H1 (cell line): ENCODE measurements at places on chromosomes 3 and 15. TPM values are rescaled to one million over a fixed set of nuclear protein-coding genes. Genes with fewer than 3 reads are reported as not detected.

ZNF774 gene
- 0.82 and 0.96 TPM in 2 replicates for polyA plus RNA-seq

C3orf49 gene
- not detected in 2 replicates for polyA plus RNA-seq

GRCh38 chr3:4813909-4814304 lies 165.3 kb upstream of the BHLHE40 start:
- no peak for DNase-seq

PPP1R14D gene
- not detected in 2 replicates for polyA plus RNA-seq

DNA sequence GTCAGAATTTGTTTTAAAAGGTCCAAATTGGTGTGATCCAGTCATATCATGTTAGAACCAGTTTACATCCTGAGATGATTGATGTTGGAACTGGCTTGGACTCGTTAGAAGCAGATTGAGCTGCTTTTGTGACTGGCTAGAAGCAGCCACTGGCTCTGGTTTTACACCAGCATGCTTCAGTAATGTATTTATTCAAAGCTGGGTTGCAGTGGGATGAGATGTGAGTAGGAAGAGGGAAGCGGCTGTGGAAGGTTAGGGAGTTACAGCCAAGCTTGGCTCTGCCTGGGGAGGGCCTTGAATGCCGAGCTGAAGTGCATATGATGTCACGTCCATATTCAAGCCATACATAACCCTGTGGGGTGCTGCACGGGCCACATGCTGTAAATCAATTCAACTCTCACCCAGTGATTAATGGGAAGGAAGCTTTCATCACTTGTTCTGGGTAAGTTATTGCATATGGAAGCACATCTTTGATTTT lies 104.0 kb upstream of the SMAD3 start:
- no peak for DNase-seq

DNA sequence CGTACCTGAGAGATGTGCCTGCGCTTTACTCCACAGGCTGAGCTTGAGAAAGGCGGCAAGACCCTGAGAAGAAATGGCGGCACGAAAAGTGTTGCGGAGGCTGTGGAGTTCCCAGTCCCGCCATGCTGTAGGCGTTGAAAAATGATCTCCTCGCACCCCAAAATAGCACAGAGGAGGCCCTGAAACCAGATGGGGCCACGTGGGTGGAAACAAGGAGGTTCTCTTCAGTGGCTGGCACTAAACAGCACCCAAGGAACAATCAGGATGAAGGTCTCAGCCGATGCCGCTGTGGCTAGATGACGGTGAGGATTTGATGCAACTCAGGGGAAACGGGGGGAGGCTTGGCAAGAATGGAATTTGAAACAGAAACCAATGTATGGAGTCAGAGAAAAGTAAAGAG lies 57.3 kb downstream of the TMEM212 start:
- no peak for DNase-seq

DNA sequence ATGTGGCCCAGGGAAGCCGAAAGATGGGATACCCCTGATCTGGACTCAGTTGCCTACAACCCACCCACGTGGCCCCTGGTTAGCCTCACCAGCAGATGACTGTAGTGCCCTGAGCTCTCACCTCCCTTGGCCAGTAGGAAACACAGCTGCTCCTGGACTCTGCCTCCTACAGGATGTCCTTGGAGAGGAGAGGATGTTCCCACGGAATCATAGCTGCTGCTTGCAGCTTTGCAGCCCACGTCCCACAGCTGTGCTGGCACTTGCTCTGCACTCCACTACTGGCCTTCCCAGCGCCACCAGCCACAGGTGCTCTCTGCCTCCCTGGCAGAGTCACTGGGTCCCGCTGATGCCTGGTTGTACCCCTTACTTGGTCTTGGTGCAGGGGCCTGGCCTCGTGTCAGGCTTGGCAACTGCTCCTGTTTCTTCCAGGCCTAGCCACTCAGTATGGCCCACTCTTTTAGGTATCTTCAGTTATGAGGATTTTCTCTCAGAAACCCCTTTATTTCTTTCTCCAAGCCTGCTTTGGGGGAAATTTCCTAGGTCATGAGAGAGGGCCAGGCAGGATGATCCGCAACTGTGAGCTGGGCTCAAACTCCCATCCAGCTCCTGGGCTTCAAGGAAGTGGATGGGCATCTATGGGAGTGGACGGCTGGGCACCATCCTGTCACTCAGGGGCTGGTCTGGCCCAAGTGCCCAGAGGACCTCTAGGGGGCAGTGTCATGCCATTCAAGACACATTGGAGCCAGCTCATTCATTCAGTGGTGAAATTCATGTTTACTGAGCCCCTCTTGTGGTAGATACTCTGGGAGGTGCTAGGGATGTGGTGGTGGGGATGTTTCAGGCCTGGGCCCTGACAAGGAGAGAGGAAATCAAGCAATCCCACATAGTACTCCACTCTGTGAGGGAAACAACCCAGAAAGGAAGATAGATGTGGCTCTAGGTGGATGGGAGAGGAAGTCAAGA lies 16.2 kb upstream of the VILL start:
- peak; percentile 83 for DNase-seq

DNA sequence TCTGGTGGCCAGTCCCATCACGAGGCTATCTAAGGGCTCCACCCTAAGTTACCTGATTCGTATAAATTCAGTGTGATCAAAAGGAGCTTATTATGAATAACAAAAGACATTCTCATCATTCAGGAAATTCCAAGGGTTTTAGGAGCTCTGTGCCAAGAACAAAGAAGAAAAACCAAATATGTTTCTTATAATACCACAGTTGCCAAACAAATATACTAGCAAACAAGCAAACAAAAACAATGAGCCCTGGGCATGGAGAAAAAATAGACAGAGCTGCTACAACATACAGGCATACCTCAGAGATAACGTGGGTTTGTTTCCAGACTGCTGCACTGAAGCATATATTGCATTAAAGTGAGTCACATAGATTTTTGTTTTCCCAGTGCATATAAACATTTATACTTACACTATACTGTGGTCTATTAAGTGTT lies 20.2 kb upstream of the CFAP161 start:
- DNase-seq = no peak

DNA sequence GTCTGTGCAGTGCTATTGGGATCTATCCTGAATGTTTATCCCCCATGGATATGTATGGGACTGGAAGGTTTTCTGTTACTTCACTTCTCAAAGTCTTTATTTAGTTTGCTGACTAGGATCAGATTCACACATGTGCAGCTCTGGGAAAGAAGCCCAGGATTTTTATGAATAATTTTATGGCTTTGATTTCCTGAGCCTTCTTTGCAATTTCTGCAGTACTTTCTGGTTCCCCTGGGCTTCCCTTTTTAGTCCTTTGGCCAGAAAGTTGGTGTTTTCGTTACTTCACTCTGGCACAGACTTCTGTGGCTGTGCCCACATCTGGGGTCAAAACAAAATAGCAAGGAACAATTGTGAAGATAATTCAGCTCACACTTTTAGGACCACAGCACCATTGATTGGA lies 721.0 kb downstream of the OTOL1 start:
- no peak for DNase-seq

SHF gene
- 13.1 and 16.0 TPM in 2 replicates for polyA plus RNA-seq

DNA sequence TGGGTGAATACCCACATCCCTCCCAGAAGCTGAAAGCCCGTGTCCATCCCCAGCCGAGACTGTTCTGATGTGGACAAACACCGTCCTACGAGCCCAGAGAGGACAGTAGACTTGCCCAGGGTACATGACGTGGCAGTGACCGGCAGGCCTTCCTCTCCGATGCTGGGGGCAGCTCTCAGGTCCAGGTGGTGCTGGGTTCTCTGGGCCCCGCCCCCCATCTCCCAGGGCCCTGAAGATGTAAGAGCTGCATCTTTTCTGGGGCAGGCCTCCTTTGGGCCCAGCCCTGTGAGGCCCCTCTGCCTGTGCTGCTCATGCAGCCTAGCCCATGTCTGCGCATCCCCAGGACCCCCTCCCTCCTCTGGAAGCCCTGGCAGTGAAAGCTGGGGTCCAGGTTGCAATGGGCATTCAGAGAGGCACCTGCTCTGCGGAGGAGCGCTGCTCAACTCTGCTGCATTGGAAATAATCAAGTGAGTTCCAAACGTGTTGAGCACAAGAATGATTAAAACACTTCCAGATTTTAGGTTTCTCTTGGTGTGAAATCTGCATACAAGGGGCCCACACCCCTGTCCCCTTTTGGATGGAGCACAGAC lies 71.9 kb downstream of the FBLN2 start:
- DNase-seq = no peak

APH1B gene
- polyA plus RNA-seq = 9.3 and 11.5 TPM in 2 replicates

DNA sequence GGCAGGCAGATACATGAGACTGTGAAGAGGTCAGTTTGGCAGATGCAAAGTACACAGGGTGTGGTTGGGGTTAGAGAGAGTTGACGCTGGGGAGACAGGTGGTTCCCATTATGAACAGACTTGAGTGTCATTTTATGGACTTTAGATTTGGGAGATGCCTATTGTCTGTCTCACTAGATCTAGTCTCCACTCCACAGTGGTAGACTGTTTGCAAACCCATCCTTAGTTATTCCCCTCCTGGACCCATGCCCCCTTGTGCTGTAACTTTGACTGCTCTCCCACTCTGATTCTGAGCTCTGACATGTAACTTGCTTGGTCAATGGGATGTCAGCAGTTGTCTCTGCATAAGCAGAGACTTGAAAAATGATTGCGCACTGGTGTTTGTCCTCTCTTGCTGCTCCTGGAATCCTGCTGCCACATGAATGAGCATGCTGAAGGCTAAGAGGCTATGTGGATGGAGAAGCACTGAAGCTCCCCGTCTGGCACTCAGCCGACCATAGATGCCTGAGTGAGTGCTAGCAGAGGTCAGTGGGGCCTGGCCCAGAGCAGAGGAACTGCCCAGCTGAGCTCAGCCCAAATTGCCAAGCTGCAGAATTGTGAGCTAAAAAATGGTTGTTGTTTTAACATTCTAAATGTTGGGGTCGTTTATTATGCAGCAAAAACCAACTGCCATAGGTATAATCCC lies 88.2 kb downstream of the FAM43A start:
- no peak for DNase-seq

DNA sequence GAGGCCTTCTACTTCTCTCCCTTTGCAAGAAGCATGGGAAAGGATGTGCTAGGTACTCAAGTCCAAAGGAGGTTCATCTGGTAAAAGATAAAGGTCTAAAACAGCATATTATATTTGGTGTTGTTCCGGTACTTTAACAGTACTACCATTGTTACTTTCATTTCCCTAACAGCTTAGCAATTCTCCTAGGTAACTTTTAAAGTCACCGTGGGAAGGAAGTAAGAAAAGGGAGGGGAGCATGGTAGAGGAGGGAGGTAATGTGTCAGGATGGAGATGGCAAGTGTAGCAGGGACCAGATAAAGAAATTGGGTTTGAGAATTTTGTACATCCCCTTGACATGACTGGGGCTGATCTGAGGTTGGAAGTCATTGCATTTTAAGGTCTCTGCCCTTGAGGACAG lies 89.4 kb upstream of the SKOR1 start:
- DNase-seq = no peak

DNA sequence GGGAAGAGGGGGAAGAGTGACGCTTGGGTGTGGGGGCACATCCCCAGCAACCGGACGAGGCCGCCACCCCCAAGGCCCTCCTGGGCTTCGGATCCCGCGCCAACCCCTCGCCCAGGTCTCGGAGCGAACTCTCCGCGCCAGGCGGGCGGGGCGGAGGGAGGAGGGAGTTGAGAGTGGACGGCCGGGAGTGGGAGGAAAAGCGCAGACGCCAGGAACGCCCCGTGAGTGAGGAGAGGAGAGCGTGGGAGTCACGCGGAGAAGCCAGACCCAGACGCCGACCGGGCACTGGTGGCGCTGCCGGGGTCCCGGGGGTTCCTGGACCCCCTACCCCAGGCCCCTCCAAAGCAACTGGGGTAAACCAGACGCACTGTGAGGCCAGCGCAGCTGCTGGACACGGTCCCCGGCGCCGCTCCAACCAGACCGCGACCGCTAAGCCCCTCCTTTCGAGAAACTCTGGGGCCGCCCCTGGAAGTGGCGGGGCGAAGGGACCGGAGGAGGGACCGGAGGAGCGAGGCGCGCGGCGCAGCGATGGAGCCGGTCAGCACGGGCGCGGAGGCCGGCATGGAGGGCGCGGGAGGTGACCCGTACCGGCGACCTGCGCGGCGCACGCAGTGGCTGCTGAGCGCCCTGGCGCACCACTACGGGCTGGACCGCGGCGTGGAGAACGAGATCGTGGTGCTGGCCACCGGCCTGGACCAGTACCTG lies at the start of gene EFCC1:
TSS of gene EFCC1 (plus strand) at position 204 of the 705 bp plus-strand sequence. CDS start at position 529, 325 bp downstream.
- peak; percentile 83 for DNase-seq

DNA sequence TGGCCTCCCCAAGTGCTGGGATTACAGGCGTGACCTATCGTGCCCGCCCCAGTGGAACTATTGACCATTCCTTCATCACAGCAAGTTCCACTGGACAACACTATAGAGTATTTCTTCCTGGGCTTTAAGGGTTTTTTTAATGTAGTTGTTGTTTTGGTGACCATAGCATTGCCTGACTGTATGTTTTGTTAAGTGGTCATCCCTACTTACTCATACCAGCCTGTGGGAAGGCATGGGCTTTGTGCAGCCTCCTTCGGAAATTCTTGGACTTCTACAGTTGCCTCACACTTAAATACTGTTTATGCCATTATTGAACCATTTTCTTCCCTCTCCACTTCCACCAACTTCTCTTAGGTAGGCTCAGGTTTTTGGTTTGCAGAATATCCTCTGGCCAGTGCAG lies 19.9 kb upstream of the ALPK3 start:
- DNase-seq = no peak

TMF1 gene
- polyA plus RNA-seq = 1.4 TPM in 2 replicates

CLRN1 gene
- 0.17 and 0.20 TPM in 2 replicates for polyA plus RNA-seq

CCNB2 gene
- polyA plus RNA-seq = 70.7 and 76.0 TPM in 2 replicates

PAQR5 gene
- polyA plus RNA-seq = 15.8 and 18.1 TPM in 2 replicates

GRCh38 chr3:57825116-57825515 lies 69.0 kb downstream of the SLMAP start:
- DNase-seq = no peak

- no peak for DNase-seq
These were observed 50.8 kb downstream of the RBMS3 start for GRCh38 chr3:29331456-29332194.

GRCh38 chr3:30826531-30826942 lies 67.9 kb downstream of the GADL1 start:
- no peak for DNase-seq

AHSG gene
- polyA plus RNA-seq = 0.68 and 0.86 TPM in 2 replicates

DNA sequence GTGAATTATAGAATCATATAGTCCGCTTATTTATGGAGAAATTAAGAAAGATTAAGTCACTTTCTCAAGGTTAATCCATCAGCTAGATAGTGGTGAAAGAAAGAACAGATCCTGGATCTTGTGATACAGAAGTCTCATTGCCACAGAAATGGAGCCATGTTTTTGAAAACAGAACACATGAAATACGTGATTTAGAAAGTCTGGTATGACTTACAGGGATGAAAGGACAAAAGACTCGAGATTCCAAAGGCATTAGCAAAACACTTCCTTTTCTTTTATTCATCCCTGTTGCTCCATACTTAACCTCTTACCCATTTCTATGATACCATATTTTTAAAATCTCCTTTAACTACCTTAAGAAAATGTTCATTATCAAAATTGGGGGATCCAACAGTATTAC lies 40.0 kb upstream of the TEX9 start:
- DNase-seq = no peak

DNA sequence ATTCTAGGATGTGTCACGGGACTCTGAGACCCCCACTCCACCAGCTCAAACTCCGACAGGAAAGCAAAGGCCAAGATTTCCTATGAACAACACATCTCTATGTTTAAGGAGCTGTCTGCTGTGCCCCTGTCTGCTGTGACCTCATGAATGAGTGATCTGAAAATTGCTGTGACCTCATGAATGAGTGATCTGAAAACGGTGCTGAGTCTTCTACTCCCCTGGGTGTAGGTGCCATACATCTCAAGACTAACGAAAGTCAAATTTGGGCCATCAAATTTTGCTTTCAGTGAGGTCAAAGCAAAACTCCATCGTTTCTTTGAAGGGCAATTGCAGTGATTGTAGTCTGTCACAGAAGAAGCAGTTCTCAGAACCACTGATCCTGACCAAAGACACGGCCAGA lies 24.4 kb downstream of the IL5RA start:
- no peak for DNase-seq

PLA2G4E gene
- 0.03 TPM in 2 replicates for polyA plus RNA-seq

ALDH1A2 gene
- 0.06 and 0.13 TPM in 2 replicates for polyA plus RNA-seq

GRCh38 chr3:120396469-120396868 lies 47.3 kb upstream of the LRRC58 start:
- DNase-seq = no peak
